Activated CD4-positive, CD25-positive, alpha-beta regulatory T cell treated with anti-CD3 and anti-CD28 coated beads, Interleukin-2, amount 50 U/mL, for 24 hours (primary cell): ENCODE measurements at places on chromosomes 5 and 9.

DNA sequence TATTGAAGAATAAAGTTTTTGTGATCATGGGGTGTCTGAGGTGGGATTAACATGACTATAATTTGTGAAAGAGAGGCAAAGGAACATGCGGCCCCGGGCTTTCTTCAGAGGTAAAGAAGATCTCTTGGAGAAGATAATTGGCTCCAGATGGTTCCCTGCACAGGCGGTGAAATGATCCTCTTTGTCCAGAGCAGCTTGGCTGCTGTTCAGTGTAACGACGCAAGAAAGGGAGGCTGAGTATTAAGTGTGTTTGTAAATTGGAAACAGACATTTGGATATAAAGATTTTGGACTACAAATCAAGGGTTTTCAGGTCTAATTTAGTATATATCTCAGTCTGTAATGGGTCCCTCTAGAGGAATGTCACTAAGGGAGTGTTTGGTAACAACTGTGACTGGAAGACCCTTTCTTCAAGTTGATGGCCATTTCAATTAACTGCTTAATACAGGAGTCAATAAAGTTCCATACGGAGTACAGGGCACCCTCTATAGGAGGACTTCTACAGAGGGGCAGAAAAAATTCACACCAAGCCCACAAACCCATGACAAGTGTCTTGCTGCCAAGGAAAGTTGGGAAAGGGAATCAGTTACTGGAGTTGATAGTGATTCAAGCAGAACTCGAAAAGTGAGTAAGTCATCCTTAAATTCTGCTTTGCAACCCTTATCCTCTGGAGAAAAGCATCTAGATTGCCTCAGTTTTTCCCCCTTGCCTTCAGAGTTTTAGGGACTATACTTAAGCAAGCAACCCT is 4.1 kb downstream of the EQTN start:
- no peak for ATAC-seq

GRCh38 chr5:999032-999501 is 9.5 kb upstream of the NKD2 start:
- ATAC-seq: no peak

DNA sequence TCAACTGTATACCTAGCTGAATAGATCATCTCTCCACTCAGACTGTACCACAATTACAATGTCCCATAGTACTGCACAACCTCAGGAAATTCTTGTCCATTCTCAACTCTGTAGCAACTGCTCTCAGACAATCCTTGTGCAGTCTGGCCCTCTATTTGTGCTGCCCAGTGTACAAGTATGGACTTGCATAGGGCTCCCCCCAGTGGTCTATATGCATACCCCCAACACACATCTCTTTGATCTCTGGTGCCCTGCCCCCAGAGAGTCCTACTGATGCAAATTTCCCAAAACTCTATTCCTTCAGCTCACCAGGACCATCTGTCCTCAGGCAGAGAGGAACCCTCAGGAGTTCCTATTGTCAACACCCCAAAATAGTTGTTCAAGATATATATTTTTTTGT is 205.3 kb downstream of the SLCO4C1 start:
- ATAC-seq: no peak

DNA sequence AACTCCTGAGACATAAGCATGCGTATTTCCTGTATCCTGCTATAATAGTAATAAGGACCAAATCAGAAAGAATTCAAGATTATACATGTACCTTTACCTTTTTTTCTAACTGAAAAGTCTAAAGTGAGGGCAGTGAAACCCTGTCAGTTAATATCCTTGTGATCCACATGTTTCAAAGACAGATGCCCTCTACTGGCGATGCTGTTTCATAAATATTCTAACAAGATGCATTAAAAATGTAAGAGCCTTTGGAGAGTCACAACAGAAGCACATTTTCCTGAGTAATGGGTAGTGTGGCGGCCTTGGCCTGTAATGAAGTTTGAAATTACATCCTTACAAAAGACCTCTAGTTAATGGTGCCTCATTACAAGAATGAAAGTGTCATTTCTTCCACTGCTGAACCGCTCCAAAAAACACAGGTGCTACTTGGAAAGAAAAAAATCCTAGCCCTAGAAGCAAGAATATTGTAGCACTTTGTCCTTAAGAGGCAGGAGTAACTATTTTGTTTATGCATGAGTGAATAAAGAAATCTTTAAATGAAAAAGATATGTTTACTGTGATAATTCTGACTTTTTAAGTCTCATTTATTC is 232.6 kb downstream of the EPB41L4A start:
- no peak for ATAC-seq

- no peak for ATAC-seq
Observed at GRCh38 chr5:92429646-92430045, 1046.5 kb upstream of the ARRDC3 start.
